Testis (tissue), 5 donors: ENCODE measurements at places on chromosomes 6 and 20. TPM values are rescaled to one million over a fixed set of nuclear protein-coding genes. Genes with fewer than 3 reads are reported as not detected.
A peak's percentile ranks its signal among the peaks of the same experiment; 100 is the strongest.

GRCh38 chr6:169239181-169239580 lies 14.5 kb downstream of the THBS2 start:
- no peak for DNase-seq

DNA sequence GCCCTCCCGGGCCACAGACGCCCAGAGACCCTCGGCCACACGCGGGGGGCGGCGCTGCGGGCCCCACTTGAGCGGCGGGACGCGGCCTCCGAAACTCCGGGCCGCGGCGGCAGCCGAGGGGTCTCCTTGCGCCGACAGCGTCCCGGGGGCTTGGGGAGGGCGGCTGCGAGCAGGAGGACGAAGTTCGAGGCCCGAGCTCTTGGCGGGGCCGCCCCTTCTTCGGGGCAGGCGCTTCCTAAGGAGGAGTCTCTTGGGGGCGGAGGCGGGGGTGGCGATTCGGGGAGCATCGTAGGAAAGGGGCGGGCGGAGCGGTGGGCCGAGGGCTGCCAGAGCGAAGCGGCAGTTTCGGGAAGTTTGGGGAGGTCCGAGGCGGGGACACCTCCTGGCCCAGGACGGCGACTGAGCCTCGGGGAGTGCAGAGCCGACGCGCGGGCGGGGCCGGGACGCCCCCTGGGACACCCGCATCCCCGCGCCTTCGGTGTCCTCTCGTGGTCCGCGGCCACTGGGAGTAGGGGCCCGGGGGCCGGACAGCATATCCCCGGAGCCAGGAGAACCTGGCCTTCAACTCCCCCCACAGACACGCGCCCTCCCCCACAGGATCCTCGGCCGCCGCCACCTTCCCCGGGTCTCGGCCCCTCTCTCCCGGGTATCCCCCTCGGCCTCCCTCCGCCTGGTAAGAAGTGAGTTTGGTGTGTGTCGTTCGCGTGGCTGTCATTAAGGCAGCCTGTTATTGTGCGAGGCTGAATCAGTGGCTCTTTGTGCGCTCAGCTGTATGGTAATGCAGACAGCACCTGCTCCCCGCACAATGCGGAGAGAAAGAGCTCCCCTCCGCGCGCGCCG lies 613 bp upstream of the DLL1 start:
- peak; percentile 64 for DNase-seq

DNA sequence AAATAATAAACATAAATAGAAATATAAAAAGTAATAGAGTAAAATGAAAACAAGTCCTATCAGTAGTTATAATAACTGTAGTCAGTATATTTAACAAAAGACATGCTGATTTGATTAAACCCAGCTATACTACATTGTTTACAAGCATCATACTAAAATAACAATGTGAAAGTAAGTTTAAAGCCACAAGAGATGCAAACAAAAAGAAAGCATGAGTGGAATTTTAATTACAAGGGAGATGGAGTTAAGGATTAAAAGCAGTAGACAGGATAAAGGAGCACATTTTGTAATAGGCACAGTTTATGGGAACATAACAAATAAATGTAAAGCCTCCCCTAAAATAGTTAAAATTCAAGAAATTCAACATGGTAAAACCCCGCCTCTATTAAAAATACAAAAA lies 41.5 kb downstream of the SENP6 start:
- DNase-seq, result no peak

GRCh38 chr6:87430499-87430898 lies 22.7 kb downstream of the CFAP206 start:
- DNase-seq, result no peak

GRCh38 chr6:23728707-23729106 lies 397.3 kb upstream of the NRSN1 start:
- DNase-seq, result no peak

- no peak for DNase-seq
Measured at GRCh38 chr6:66896415-66896814, 1189.4 kb upstream of the EYS start.

GRCh38 chr6:1187293-1188131 lies 124.4 kb upstream of the FOXQ1 start:
- DNase-seq, result no peak

Gene NMBR
- 2.2 TPM for total RNA-seq

Gene C6orf58
- not detected for total RNA-seq

GRCh38 chr6:137911675-137912191 lies 44.7 kb downstream of the TNFAIP3 start:
- DNase-seq, result no peak
